Body of pancreas (tissue), 4 donors: ENCODE measurements at places on chromosomes 6 and 20. TPM values are rescaled to one million over a fixed set of nuclear protein-coding genes. Genes with fewer than 3 reads are reported as not detected.

DNA sequence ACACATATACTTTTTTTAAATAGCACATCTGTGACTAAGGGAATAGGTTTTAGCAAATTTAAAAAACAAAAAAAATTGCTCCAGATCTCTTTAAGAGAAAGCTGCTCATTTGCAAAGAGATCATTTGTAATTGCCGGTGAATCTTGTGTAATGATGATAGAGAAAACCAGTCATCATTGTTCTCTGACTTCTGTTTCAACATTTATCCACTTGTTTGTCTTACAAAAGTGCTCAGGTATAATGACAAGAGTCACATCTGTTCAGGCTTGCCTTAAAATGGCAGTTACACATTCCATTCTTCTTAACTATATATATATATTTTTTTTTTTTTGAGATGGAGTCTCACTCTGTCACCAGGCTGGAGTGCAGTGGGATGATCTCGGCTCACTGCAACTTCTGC, 165.2 kb downstream of the AIG1 start:
- no peak for DNase-seq

DNA sequence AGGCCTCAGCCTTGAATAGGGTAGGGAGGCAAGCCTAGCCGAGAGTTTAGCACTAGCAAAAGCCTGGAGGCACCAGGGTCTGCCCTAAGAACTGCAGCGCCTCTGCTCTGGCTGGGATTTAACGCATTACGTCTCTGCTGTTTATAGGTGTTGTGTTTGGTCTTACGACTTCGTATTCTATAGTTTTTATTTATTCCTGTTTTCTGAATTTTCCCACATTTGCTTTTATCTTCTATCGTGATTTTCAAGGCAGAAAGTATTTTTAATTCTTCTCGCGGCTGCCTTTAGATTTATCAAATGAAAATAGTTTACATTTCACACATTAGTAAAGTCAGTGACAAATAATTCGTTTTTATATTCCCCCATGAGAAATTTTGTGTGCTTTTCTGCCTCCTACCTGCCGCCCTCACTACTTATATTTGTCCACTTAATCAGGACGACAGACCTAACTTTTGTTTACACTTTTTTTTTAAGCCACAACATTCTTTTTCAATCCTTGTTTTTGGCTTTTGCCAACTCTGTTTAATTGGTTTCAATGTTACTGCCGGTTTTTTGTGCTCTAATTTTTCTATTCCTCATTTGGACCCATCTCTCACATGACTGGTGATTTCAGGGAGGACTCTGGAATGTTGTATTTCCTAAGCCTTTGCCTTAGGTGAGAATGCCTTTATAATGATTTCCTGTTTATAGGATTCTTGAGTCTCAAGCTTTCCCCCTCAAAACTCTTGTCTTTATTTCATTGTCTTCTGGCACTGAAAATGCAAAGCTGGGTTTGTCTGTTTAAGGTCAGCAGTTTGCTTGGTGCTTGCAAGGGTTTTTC, 1.3 kb upstream of the LZTS3 start:
- no peak for DNase-seq

DNA sequence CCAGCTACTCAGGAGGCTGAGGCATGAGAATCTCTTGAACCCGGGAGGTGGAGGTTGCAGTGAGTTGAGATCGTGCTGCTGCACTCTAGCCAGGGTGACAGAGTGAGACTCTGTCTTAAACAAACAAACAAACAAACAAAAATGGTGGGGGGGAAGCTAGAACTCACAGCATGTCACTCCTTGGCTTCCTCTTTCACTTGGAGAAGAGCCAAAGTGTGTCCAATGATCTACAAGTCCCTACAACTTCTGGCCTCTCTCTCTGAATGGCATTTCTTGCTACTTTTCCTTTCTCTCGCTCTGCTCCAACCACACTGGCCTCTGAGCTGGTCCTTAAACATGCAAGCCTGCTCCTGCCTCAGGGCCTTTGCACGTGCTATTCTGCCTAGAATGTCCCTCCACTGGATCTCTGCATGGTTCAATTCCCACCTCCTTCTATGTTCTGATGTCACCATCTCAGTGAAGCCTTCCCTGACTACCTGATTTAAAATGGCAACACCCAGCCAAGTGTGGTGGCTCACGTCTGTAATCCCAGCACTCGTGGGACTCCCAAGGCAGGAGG, 8.1 kb downstream of the TLDC2 start:
- no peak for DNase-seq

DNA sequence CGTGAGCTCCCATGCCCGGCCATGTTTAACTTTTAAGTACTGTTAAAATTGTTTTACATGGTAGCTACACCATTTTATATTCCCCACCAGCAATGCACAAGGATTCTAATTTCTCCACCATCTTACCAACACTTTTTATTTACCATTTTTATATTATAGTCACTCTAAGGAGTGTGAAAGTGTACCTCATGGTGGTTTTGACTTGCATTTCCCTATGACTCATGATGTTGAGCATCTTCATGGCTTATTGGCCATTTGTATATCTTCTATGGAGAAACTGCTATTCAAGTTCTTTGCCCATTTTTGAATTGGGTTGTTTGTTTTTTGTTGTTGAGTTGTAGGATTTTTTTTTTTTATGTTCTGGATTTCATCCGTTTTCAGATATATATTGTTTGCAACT, 15.6 kb upstream of the BPHL start:
- DNase-seq: no peak

GRCh38 chr6:41970436-41970846, 28.8 kb upstream of the CCND3 start:
- DNase-seq: no peak

- no peak for DNase-seq
Observed at GRCh38 chr20:41274152-41274551, 43.4 kb downstream of the ZHX3 start.

DNA sequence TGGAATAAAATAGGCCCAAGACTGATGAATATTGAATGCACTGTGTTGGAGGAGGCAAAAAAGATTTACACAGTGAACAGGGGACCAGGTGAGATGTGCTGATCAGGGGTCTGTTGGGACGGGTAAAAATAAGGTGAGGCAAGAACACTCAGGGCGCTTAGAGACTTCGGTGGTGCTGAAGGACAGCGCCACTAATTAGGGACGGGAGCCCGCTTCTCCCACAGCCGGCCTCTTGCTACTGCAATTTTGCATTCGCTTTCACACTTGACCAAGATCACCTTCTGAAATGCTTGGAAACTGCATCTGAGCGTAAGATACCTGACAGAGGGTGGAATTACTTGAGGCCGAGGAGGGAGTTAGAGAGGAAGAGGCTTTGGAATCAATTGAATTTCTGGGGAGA, 7.3 kb downstream of the TFAP2D start:
- no peak for DNase-seq

GRCh38 chr6:139923964-139924475, 549.6 kb upstream of the CITED2 start:
- no peak for DNase-seq

DNA sequence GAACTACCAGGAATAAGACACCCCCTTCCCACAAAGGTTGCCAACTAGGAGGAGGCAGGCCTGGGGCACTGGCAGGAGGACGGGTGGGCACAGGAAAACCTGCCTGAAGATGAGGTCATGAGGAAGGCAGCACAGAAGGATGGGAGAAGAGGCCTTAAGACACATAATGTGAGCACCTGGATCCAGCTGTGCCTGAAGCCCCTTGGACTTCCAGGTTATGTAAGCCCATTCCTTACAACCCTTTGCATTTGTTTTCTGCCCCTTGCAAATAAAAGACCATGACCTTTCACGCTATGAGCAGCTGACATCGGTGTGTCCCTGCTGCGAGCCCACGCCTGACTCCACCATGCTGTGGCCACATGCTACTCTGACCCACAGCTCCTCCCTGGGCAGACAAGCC, 23.4 kb downstream of the KCNQ2 start:
- DNase-seq: no peak

- DNase-seq: no peak
Observed at GRCh38 chr20:22863826-22864225, 171.3 kb upstream of the SSTR4 start.

GRCh38 chr6:37741757-37742400, 44.2 kb upstream of the MDGA1 start:
- peak; percentile 70 for DNase-seq

DNA sequence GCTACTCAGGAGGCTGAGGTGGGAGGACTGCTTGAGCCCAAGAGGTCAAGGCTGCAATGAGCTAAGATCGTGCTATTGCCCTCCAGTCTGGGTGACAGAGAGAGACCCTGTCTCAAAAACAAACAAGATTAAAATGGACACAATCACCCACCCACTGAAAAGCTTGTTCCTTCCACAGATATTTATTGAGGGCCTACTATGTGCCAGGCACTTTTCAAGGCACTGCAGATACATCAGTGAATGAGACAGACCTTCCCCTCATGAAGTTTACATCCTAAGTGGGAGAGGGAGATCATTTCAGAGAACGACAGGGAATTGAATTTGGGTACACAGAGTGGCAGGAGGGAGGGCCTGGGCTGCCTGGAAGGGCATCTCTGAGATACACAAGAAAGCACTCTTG, 14.4 kb downstream of the RSPO4 start:
- DNase-seq: no peak

- DNase-seq: peak; percentile 89
Observed at GRCh38 chr20:33113387-33113908, 34.0 kb downstream of the BPIFB4 start.

Gene WFDC2
- 3.0 TPM for total RNA-seq

Gene METTL24
- total RNA-seq: 4.0 TPM

Gene TEAD3
- 6.5 TPM for total RNA-seq

Gene DUSP15
- 2.9 TPM for total RNA-seq

Gene ASIP
- not detected for total RNA-seq

Gene INSM1
- 3.4 TPM for total RNA-seq

Gene MUC22
- total RNA-seq: not detected
